ENCODE measurements at places on chromosomes 12 and 14. TPM values are rescaled to one million over a fixed set of nuclear protein-coding genes. Genes with fewer than 3 reads are reported as not detected.

The CLEC1B gene
- not detected for total RNA-seq

The NOC4L gene
- total RNA-seq: 27.0 TPM

The PTCSC3 gene
- not detected for total RNA-seq

The CLEC6A gene
- total RNA-seq: not detected

The SMCO3 gene
- not detected for total RNA-seq

The PAPLN gene
- 2.0 TPM for total RNA-seq

The OR4K17 gene
- not detected for total RNA-seq

The ERP29 gene
- 138 TPM for total RNA-seq

The TBC1D30 gene
- 3.0 TPM for total RNA-seq

- no peak for DNase-seq
Measured at GRCh38 chr14:32597771-32598170, 268.7 kb downstream of the AKAP6 start.

DNA sequence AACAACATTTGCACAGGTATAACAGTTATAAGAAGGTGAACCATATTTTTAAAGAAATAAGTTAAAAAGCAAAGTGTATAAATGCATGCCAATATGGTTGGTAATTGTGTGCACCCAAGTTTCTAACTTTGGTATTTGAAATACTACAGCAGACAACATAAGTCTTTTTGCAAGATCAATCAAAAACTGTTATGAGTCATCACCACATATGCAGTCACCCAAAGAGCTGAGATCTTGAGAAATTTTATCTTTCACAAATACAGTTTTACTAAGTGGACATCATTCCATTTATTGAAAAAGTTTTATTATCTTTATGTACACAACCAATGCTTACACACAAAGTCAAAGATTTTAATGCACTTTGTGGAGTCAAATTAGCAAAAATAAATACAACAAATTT lies 7.0 kb upstream of the ACSS3 start:
- DNase-seq: no peak

DNA sequence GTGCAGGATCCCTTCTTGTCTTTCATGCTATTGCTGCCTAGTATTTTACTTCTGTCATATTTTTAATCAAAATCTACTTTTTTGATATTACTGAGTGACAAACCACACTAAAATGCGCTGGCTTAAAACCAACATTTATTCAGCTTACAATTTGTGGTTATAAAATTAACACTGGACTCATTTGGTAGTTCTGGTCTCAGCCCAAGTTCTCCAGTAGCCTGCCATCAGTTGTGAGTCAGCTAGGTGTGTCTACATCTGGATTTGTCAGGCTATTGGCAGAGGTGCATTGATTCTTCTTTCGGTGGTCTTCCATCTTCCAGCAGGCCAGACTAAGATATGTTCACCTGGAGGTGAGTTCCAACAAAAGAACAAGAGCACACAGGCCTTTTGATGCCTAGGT lies 765.1 kb upstream of the FBXO33 start:
- no peak for DNase-seq

GRCh38 chr12:89769483-89769818 lies 60.8 kb upstream of the ATP2B1 start:
- no peak for DNase-seq

DNA sequence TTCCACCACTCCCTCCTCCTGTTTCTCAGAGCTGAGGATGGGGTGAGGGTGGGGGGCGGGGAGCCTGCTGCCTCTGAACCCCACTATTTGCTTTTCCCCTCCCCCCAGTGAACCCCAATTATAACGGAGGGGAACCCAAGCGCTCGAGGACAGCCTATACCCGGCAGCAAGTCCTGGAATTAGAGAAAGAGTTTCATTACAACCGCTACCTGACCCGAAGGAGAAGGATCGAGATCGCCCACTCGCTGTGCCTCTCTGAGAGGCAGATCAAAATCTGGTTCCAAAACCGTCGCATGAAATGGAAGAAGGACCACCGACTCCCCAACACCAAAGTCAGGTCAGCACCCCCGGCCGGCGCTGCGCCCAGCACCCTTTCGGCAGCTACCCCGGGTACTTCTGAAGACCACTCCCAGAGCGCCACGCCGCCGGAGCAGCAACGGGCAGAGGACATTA lies 1.1 kb downstream of the HOXC4 start:
- no peak for DNase-seq

DNA sequence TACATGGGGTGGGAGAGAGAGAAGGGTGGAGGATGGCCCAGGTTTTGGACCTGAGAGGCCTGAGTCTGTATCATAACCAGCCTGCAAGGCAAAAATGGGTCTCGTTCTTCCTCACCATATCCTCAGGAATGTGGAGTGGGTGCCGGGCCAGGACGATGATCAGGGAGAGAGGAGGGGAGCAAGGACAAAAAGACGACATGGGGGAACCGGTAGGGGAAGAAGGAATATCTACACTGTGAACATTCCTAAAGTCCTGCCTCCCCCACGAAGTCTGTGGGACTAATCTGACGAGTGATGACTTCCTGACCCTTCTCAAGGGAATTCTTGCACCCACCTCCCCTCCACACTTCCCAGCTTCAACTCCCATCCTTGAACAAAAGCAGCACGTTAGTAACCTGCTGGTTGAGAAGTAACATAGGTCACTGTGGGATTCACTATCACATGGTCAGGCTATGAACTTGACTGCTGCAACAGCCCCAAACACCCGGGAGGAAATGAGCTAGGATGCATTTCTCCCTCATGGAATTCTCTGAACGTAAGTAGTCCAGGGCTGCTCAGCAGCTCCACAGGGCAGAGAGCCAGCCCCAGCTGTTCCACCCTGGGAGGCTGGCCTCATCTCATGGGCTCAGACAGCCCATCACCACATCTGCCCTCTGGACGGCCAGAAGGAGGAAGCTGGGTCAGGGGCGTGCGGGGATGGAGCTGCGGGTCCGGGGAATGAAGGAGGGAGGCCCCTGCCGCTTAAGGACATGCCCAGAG lies 36.8 kb upstream of the VWF start:
- no peak for DNase-seq

GRCh38 chr12:63822352-63822751 lies 22.1 kb upstream of the SRGAP1 start:
- no peak for DNase-seq

All from progenitor cell of endocrine pancreas (in vitro differentiated cells).